ENCODE measurements at places on chromosomes 5 and 9.

- DNase-seq = no peak
Observed at GRCh38 chr5:171863935-171864334, 78.3 kb downstream of the SMIM23 start.

DNA sequence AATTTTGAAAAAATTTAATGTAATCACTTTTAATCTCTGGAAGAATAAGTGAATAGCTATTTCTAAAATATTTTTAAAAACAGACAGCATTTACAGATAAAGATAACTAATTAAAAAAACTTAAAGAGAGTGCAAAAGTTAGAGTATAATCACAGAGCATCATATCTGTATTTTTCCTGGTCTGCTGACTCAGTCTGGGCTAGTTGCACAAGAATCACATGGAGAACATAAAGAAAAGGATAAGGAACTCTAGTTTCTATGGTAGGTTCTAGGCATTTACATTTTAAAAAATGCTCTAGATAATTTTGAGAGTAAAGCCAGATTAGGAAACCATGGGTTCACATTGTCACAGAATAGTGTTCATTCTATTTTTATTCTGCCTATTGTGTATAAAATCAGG is 347.4 kb downstream of the PSAT1 start:
- DNase-seq = no peak

- DNase-seq = peak; percentile 75
Observed at GRCh38 chr5:71887680-71888079, 168.6 kb downstream of the CARTPT start.

DNA sequence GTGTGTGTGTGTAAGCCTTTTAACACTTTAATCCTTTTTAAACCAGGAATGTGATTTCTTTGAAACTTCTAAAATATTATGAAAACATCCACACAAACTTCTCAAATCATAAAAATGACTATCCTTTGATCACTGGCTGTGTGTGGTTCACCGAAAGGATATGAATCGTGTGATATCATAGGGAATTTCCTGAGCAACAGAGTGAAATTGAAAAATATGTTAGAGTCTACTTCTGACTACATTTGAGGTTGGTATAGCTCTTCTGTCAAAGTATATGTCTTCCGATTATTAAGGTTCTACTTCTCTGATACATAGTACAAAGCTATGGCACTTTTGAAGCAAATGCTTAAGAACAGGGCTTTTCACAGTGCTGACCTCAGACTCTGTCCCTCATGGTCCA is 40.3 kb downstream of the RGMB start:
- no peak for DNase-seq

DNA sequence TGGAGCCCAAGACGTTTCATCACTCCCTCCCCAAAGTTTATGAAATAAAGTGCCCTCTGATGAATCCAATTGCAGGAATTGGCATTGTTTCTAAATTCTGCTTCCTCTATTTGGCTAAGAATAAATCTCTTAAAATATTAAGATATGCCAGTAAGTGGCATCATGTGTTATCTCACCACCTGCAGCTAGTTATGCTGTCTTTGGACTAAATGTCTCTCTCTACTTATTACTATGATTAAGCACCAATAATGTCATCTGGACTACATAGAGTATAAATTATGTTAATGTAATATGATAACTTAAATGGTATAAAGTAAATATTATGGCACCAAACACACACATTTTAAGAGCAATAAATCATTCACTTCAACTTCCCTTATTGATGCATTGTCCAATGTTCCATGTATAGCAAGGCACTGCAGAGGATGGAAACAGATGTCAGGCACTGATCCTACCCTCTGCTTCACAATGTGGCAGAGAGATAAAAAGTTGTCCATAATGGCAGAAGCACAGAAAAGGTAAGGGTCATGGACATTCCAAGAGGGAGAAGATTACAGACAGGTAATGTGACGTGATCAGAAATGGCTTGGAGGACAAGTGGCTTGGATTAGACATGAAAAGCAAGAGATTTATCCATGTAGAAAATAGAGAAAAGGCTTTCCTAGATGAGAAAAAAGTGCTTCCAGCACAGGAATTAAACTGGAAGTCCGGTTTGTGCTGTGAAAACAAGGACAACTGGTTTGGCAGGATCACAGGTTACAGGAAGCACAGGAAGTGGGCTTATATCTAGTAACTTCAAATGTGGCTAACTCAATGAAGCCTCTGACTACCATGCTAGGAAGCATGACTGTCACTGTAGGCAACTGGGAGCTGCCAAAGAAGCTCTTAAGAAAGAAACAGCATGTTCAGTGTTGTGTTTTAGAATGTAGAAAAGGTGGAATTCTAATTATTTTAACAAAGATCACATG is 26.7 kb downstream of the MARCHF11 start:
- DNase-seq = no peak

- no peak for DNase-seq
Observed at GRCh38 chr9:16421532-16421931, 448.9 kb downstream of the BNC2 start.

DNA sequence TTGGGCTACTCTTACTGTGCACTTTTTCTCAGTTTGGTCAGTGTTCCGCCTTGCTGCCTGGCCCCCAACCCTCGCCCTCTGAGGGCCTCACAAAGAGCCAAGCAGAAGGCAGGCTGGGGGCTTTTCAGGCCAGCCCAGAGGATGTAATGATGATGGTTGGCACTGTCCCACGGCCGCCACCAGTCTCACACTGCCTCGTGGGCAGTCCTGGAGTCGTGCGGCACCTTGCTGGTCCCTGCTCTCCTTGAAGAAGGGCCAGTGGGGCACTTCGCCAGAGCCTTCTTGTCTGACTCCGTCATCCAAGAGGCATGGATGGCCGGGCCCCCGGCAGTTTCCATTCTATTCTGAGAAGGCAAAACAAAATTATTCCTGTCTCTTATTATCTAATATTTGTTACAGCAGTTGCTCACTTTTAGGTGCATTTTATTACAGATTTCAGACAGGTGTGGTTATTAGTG is 21.0 kb downstream of the TENT4A start:
- DNase-seq = no peak

- no peak for DNase-seq
Observed at GRCh38 chr5:178854284-178854683, 5.5 kb upstream of the ZNF354B start.

DNA sequence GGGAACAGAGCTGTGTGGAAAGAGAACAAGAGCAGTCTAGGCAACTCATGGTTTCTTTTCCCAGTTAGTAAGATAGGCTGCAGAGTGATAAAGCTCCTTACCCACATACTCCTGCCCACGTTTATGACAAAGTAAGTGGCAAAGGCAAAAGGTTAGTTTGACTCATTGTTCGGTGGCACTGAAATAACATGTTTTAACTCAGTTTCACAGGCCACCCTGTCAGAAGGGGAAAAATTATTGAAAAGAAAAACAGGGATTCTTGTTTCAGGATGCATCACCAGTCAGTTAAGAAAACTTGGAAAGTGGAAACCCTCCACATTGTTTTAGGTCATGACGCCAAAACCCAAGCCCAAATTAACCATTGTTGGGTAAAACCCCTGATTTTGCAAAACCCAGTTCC is 22.3 kb upstream of the DAB2 start:
- no peak for DNase-seq

GRCh38 chr9:130539420-130540223 is 39.8 kb upstream of the FUBP3 start:
- no peak for DNase-seq

- no peak for DNase-seq
Observed at GRCh38 chr5:40983781-40984180, 74.5 kb downstream of the C7 start.

GRCh38 chr5:137858223-137858916 is 9.3 kb upstream of the MYOT start:
- DNase-seq = peak; percentile 58

DNA sequence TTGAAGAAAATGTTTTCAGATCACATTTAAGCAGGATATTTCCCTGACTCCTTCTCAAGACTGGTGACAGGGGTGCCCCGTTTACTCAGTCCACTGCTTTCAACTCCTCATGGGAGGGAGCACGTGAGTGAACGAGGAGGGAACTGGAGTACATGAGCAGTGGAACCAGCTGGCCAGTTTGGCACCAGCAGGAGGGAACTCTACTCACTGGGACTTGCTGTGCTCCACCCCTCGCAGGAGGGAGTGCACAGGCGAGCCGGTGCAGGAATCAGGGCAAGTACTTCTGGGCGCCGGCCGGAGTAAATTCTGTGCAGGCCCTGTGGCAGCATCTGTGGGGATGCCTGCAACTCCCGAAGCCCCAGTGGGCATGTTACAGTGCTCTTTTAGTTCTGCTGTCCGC is 1941.1 kb upstream of the C9orf72 start:
- no peak for DNase-seq

DNA sequence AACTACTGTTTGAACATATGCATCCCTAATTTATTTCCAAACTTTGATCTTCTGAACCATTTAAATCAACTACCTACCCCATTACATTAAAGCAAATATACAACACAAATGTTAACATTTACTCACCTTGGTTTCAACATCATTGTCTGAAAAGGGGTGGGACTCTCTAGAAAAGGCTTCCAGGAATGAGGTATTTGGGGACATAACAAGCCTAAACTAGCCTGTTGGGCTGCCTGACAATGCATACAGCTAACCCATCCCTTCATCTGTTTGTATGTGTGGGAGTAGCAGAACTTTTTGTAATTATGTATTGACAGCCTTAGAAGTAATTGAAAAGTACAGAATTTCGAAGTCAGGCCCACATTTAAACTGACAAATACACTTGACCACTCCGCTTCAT is 2225.9 kb upstream of the C9orf72 start:
- no peak for DNase-seq

DNA sequence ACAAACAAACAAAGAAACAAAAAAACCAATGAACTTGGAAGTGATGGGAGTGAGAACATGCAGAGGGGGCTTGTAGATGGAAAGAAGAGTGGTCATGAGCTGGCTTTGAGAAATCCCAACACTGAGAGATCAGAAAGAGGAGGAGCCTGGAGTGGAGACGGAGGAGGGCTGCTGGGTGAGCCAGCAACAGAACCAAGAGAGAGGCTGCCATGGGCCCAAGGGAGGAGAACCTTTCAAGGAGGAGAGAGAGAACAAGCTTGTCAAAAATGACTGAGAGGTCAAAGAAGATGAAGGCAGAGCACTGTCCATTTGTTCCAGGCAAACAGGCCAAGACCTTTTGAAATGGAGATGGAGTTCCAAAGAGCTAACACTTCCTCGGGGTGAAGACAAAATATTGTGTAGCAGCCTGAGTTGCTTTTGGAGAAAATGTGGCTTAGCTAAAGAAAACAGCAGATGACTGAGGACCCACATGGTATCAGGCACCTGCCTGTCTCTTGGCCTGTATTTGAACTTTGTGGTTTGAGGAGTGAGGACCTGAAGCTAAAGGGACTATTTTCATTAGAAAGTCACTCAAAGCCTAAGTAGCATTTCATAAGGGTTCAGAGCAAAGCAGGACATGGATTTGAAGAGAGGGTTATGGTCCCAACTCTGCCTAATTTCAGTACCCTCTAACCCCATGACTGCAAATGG is 13.1 kb downstream of the NSG2 start:
- no peak for DNase-seq

- no peak for DNase-seq
Observed at GRCh38 chr5:158086856-158087255, 227.9 kb upstream of the CLINT1 start.

DNA sequence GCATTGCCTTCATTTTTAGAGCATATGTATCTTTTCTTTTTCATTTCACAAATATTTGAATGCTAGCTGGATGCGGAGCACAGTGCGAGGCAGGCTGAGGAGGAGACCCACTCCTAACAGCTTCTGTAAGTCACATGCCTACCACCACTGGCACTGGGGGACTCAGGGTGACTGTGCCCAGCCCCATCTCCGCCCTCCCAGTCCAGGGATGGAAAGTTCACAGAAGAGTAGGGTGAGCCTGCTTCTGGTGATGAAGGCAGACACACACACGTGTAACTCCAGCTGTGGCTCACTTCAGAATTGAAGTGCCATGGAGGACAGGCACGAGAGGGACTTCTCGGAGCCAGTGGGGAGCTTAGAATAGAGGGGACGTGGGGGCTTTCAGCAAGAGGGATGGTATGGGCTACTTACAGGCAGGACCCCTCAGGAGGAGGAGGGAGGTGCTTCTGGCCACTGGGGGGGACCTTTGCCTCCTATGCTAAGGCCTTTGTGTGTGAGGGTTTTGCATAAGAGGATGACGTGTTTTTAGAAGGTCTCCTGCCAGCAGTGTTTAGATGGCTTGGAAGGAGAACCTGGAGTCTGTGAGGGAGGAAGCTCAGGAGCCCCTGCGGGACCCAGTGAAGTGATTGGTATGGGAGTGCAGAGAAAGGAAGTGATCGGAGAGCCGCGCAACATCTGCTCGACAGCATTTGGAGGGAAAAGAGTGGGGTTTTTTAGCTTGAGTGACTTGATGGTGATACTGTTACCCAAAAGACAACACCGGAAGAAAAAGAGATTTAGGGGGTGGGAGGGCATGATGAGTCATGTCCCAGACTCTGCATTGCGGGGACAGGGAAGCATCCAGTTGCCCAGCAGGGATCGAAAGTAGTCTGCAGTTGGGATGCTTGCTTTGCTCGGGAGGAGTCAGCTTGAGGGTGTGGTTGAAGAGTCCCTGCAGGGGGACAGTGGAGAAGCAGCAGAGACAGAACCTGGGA is 163.5 kb upstream of the OTULINL start:
- no peak for DNase-seq

DNA sequence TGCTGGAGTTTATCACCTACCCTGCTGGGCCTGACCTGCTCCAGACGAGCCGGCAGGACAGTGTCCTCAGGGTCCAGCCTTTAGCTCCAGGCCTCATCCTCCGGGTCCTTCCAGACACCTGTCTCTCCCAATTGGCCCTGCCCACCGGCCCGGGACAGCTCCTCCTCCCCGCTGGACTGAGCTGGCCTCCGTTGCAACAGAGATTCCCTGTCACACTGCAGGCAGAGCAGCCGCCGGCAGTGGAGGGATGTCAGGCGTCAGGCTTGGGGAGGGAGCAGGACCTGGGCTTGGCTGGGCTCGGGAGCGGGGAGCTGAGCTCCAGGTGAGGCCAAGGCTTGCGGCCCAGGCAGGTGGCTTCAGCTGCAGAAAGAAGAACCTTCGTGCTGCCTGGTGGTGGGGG is 1.7 kb downstream of the KCNT1 start:
- no peak for DNase-seq

DNA sequence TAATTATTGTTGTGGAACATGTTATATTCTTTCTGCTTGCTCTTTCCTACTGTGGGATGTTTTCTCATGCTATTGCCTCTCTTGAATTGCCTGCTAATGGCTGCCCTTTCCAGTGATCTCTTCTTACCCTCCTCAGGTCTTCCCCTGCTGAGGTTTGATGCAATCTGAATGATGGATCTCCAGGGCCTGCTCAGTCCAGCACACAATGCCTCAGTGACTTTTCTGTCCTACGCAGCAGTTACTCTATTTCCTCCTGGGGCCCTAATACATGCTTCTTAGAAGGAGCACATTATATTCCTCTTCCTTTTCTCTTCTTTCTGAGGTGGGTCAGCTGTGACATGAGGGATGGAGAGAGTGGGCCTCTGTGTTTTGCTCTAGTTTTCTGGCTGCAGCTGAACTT is at the start of gene SPINK14:
SPINK14 (plus strand) TSS at position 301 of the 400 bp plus-strand sequence. CDS start 1,187 bp downstream, outside the sequence.
- no peak for DNase-seq

GRCh38 chr9:14883310-14883944 is 26.8 kb downstream of the FREM1 start:
- no peak for DNase-seq

- DNase-seq = no peak
Observed at GRCh38 chr5:59174248-59174844, 591.5 kb downstream of the RAB3C start.
